Upper lobe of left lung (tissue), 6 donors: ENCODE measurements at places on chromosomes 2 and 18. TPM values are rescaled to one million over a fixed set of nuclear protein-coding genes. Genes with fewer than 3 reads are reported as not detected.

The MDH1B gene
- total RNA-seq: 3.3 TPM

DNA sequence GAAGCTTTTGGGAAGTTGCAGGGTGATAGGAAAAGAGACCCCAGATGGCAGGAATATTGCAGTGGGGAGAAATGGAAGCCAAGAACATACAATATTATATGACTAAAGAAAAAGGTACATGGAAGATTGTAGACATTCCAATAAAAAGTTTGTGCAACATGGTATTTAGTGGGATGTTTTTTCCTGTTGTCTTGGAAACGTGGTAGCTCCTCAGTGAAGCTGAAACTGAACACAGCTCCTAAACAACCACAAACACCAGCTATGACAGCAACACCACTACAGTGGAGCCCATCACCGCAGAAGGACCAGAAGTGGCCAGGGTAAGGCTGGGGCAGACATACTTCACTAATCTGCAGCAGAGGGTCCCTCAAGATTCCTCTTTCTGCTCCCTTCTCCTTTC, 246.8 kb downstream of the CDH20 start:
- DNase-seq: no peak

- no peak for DNase-seq
Measured at GRCh38 chr2:20027705-20028434, 15.4 kb upstream of the MATN3 start.

- no peak for DNase-seq
Measured at GRCh38 chr18:11902522-11903292, 5.4 kb downstream of the MPPE1 start.

The BMP10 gene
- not detected for total RNA-seq

- DNase-seq: no peak
Measured at GRCh38 chr2:352696-353095, 64.8 kb upstream of the ALKAL2 start.

DNA sequence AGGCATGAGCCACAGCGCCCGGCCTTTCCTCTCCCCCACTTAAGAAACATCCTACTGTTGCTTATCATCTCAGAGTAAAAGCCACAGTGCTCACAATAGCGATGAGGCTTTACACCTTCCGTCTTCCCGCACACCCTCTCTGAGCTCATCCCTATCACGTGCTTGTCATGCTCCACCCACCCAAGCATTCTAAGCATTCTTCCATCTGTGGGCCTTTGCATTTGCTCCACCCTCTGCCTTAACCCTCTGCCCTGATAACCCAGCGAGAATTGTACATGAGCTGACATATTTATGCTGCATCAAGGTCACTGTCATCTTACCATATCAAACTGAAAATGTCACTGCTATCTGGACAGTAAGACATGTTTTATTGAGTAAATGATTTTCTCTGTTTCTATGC, 22.6 kb downstream of the FOXI3 start:
- DNase-seq: no peak

GRCh38 chr2:124814968-124815745, 790.1 kb downstream of the CNTNAP5 start:
- DNase-seq: no peak

DNA sequence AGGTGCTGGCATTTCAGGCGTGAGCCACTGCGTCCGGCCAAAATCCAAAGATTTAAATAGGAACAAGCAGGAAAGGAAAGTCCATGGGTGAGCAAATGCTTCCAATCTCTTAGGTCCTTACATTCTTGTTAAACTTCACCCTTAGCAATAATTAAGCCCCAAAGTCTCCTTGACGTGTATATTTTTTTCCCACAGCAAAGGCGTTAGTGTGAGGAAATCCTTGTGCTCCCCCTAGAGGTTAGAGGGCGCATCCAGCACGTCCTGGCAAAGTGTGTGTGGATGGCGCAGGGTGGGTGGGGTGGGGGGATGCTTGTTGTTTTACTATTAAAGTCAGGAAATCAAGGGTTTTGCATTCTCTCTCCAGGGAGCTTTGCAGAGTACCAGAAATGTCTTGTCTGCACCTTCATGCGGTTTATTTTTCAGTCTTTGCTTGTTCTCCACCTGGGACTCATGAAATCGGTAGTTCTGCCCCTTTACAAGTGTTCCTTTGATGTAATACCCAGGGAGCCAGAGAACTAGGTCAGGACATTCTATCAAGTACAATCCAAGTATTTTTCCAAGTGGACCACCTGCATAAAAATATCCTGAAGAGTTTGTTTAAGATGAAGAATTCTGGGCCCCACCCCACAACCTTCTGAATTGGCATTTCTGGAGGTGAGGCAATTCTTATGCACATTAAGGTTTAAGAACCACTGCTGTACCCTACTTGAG, 22.2 kb upstream of the ITSN2 start:
- peak; percentile 59 for DNase-seq

GRCh38 chr18:62037989-62038778, 145.4 kb upstream of the RNF152 start:
- no peak for DNase-seq

DNA sequence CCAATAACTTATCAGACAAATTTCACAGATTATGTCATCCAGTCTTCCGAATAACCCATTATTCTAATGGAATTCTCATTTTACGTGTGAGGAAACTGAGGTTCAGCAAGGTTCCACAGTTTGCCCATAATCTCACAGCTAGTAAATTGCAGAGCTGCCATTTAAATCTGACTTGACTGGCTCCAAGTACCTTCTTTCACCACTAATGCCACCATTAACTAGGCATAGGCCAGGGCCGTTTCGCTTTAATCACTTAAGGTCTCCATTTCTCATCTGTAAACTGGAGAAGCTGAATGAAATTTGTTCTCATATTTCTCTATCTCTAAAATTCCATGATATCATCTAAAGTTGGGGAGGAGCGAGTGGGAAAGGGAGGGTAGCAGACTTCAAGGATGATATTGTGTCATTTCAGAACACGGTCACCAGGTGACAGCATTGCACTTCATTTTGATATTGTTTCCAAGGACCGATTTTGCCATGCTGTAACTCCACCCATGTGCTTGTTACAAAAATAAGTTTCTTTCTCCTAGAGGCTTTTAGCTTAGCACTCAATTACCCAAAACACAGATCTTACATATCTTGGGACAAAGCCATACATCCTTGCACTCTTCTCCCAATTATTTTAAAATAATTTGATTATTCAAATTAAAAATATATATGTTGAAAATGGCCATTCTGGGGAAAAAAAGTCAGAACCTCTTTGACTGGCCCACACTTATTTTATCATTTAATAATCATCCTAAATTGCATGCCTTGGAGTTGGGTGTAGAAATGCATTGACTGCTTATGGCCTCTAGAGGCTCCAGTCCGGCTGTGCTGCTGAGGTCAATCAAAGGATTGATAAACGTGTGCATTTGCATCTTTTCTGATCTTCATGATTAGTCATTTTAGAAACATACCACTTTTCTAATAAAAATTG, 123.8 kb downstream of the AKAIN1 start:
- no peak for DNase-seq

The BOK gene
- total RNA-seq: 59.7 TPM

The FAM237A gene
- not detected for total RNA-seq

The CDH7 gene
- total RNA-seq: 0.20 TPM

DNA sequence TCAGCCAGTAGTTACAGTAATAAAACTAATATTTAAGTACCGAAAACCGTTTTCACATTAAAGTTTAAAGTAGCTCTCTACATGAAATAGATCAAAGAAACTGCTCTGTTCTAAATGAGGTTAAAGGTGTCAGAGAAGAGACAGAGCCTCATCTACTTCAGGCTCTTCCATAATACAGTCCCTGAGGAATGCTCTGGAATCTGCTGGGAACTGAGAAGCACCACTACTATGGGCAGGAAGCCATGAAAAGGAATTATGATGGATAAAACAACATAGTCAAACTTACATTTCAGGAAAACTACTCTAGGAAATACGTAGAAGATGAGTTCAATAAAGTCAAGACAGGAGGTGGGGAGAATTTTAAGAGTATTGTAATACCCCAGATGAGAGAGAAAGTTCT, 60.0 kb downstream of the ROCK1 start:
- DNase-seq: no peak

The ERFE gene
- total RNA-seq: 0.30 TPM

The POTEI gene
- total RNA-seq: 0.89 TPM

DNA sequence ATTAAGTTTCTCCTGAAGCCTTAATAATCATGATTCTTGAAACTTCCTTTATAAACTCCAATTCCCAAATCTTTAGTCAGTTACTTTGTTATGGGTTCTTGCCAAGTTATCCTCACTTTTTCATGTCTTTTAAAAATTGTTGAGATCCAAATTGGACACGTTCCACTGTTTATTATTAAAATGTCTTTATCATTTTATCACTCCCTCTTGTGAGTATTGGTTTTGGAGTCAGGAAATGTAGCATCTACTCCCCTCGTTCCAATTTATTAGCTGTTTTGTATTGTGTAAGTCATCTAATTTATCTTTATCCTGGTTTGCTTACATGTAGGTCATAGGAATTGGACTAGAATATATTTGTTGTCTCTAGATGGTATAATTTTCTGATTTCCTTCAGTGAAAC, 213.1 kb upstream of the SLC39A10 start:
- DNase-seq: no peak

- no peak for DNase-seq
Measured at GRCh38 chr18:45060102-45060501, 379.4 kb downstream of the SETBP1 start.

- DNase-seq: no peak
Measured at GRCh38 chr2:46286715-46287114, 10.5 kb upstream of the EPAS1 start.

The BCL11A gene
- total RNA-seq: 9.2 TPM

- no peak for DNase-seq
Measured at GRCh38 chr2:102340778-102341177, 14.8 kb upstream of the IL18R1 start.

The ELOA2 gene
- not detected for total RNA-seq

The CROCC2 gene
- 17.1 TPM for total RNA-seq

DNA sequence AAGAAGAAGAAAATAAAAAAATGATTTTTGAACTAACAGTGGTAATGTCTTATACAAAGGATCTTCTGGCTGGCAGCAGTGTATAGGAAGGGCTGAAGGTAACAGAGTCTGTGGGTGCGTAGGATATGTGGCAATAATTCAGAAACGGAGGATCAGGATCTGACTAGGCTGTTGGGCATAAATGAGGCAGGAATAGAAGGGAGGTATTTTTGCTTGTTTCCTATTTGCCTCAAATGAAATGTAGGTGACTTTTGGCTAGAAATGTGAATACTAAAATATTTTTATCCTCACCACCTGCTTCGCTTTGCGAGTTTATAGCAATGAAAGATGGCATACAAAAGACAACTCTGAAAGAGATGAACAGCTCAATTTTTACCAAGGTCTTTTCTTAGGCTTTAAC, 1086.1 kb upstream of the CELF4 start:
- DNase-seq: no peak

GRCh38 chr2:24657818-24658217, 135.4 kb downstream of the PTRHD1 start:
- no peak for DNase-seq

The NT5DC4 gene
- total RNA-seq: 5.2 TPM

GRCh38 chr2:217049956-217050355, 190.1 kb upstream of the TNP1 start:
- no peak for DNase-seq

- DNase-seq: no peak
Measured at GRCh38 chr18:79559436-79559835, 120.2 kb upstream of the CTDP1 start.

DNA sequence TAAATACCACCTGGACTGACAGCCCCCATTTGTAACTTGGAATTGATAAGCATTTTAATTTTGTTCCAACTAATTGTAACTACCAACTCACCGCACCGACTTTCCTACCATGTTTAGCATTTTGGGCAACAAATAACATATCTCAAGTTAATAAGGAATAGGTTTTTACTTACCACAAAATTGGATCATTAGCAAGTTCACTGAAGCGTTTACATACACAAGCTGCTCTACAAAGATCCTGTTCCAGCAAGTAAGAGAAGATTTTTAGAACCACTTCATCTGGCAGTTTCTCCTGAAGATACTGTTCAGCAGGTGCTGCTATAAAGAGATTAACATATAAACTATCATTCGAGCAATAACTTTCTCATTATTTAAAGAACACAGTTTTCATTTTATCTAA, 55.7 kb downstream of the MSH6 start:
- DNase-seq: no peak

DNA sequence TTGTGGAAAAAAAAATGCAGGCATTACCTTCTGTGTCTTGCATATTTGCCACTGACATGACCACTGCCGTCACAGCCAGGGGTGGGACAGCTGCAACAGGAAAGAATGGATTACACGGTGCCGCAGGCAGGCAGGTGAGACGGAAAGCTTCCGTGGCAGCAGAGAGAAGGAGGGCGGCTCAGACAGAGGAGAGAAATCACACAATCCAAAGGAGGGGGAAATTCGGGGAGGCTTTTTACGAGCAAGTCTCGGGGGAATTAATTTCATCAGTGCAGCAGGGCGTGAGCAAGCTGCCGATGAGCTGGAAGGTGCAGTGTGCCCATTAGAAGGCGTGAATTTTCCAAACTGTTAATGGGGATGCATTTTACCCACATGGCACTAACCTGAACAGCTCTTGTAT, 234.8 kb upstream of the PXDN start:
- DNase-seq: no peak

- DNase-seq: no peak
Measured at GRCh38 chr2:205889114-205889513, 196.9 kb downstream of the INO80D start.

The HAT1 gene
- total RNA-seq: 10.5 TPM

GRCh38 chr2:145157741-145158591, 638.0 kb upstream of the ZEB2 start:
- no peak for DNase-seq
